ENCODE measurements at places on chromosomes 1 and 21.

- no peak for DNase-seq
These were observed 18.9 kb upstream of the SLC26A9 start for GRCh38 chr1:205961991-205962820.

- no peak for DNase-seq
These were observed 2.6 kb upstream of the TNFRSF9 start for GRCh38 chr1:7943251-7943650.

- DNase-seq = no peak
These were observed 67.8 kb downstream of the ACTL8 start for GRCh38 chr1:17822741-17823426.

- no peak for DNase-seq
These were observed 9.5 kb downstream of the CD5L start for GRCh38 chr1:157831968-157832626.

DNA sequence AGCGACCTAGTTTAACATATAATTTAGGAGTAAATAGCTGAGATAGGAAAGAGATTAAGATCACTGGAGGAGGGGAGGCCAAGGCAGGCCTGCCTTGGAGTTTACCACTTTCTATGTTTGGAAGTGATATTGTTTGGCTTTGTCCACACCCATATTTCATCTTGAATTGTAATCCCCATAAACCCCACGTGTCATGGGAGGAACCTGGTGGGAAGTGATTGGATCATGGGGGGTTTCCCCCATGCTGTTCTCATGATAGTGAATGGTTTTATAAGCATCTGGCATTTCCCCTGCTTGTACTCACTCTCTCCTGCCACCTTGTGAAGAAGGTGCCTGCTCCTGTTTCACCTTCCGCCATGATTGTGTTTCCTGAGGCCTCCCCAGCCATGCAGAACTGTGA is 58.3 kb upstream of the ARTN start:
- no peak for DNase-seq

DNA sequence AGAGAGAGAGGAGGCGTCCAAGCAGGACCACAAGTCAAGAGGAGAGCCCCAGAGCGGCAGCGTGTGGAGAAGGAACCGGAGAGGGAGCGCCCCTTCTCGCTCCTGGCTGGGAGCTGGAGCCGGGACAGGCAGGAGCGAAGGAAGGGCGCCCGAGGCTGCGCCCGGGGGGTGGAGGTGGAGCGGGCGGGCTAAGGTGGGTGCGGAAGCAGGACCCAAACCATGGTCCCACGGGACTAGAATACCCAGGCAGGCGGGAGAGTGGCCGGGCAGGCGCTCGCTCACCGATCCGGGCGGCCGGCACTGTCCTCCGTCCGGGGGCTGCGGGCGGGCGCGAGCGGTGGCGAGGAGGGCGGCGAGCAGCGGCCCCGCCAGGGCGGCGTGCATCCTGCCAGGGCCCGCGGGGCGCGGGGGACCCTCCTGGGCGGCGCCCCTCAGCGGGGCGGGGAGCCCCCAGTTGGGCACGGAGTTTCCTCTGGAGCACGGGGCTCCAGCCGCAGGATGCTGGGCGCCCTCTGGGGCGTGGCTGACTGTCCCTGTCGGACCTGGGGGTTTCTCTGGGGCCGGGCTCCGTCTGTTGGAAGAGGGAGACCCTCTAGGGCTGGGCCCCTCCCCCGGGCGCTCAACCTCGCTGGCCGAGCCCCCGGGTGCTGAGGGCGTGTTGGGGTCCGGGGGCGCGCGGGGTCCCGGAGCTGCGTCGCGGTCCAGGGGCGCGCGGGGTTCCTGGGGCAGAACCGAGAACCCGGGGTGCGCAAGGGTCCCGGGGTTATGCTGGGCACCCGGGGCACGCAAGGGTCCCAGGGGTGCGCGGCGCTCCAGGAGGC is 569 bp downstream of the TRABD2B start:
- no peak for DNase-seq

DNA sequence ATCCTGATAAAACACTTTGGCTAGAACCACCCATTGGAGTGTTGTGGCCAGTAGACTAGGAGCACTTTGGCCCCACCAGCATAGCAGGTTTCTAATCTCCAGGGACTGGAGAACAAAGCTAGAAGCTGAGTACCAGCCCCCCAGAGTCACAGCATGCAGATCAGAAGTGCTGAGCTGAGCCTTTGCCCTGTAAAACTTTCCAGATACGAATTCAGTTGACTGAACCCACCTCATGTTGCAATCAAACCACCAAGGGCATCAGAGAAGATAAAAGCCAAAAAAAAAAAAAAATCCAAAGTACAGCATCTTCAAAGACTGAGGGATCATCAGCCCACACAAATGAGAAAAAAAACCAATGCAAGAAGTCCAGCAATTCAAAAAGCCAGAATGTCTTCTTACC is 8.7 kb upstream of the CD53 start:
- DNase-seq = no peak

DNA sequence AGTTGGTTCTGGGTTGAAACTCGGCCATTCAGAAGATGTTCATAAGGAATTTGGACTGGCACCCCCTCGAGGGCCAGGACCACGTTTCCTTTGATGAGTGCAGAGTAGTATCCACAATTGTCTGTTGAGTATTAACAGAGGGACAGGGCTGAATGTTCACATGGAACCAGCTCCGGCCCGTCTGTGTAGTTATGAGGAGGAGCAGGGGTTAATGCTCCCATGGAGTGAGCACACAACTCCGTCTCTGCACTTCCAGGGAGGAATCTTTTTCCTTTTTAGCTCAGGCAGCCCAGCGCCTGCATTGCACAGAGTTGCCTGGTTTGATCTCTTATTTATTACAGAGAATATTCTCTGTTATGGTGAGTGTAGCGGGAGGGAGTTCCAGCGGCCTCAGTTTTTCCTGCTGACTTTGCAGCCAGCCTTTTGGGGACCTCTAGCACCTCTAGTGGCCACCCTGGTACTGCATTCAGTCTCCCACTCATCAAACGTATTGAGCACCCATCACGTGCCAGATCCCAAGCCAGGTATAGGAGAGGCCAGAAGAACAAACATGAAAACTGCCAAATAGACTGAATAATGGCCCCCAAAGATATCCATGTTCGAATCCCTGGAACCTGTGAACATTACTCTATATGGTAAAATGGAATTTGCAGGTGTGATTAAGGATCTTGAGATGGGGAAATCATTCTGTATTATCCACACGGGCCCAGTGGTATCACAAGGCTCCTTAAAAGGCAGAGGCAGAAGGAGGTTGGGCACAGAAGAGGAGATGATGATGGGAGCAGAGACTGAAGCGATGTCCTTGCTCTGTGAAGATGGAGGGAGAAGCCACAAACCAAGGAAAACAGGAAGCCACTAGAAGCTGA is 167.7 kb upstream of the CSF3R start:
- DNase-seq = peak; percentile 15

- DNase-seq = no peak
These were observed 148.3 kb downstream of the C1orf94 start for GRCh38 chr1:34324879-34325440.

DNA sequence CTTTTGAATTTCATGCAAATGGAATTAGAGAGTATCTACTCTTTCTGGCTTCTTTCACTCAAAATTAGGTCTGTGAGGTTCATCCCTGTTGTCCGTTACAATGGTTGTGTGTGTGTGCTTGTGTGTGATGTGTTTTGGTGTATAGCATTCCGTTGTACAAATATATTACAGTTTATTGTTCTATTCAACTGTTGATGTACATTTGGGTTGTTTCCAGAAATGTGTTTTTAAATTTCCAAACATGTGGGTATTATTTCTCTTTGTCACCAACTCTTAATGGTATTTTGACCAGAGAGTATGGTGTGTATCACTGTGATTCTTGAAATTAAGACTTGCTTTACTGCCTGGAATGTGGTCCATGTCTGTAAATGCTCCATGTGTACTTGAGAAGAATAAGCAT is 16.8 kb upstream of the HCRTR1 start:
- no peak for DNase-seq

- no peak for DNase-seq
These were observed 4.5 kb upstream of the KLF17 start for GRCh38 chr1:44114098-44114497.

- DNase-seq = no peak
These were observed 372.1 kb upstream of the B3GALT2 start for GRCh38 chr1:193558491-193559028.

- no peak for DNase-seq
These were observed 71.7 kb downstream of the NRIP1 start for GRCh38 chr21:14993115-14993514.

- DNase-seq = no peak
These were observed 641.8 kb downstream of the MATN1 start for GRCh38 chr1:30081379-30082102.

- DNase-seq = no peak
These were observed 53.8 kb downstream of the SERBP1 start for GRCh38 chr1:67376381-67376780.

DNA sequence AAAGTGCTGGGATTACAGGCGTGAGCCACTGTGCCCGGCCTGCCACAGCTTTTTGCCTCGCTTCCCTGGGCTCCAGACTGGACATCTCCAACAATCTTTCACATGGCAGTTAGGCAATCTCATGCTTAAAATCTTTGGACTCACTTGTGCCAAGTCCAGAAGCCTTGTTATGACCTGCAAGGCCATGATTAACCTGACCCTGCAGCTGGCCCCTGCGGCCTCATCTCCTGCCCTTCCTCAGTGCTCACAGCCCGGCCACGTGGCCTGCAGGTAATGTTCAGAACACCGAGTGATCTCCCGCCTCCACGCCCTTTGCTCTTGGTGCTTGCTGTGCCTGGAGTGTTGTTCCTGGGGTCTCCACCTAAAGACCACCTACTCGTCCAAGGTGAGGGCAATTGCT is 24.9 kb downstream of the FAAH start:
- no peak for DNase-seq

- no peak for DNase-seq
These were observed 39.6 kb downstream of the MPZL1 start for GRCh38 chr1:167761400-167761799.

DNA sequence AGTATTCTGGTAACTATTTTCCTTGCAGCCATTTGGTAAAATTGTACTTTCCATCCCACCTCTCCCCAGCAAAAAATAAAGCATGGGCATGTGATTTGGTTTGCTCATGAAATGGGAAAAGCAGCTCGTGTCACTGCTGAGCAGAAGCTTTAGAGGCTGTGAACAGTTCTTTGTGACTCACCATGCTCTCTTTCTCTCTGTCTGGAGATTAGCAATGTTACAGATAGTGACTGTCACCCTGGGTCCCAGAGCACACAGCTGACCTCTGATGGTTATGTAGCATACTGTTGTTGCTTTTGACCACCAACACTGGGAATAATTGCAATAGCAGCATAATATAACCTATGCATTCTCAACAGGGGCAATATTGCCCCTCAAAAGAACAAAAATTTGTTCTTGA is 70.6 kb downstream of the RGS2 start:
- DNase-seq = no peak

DNA sequence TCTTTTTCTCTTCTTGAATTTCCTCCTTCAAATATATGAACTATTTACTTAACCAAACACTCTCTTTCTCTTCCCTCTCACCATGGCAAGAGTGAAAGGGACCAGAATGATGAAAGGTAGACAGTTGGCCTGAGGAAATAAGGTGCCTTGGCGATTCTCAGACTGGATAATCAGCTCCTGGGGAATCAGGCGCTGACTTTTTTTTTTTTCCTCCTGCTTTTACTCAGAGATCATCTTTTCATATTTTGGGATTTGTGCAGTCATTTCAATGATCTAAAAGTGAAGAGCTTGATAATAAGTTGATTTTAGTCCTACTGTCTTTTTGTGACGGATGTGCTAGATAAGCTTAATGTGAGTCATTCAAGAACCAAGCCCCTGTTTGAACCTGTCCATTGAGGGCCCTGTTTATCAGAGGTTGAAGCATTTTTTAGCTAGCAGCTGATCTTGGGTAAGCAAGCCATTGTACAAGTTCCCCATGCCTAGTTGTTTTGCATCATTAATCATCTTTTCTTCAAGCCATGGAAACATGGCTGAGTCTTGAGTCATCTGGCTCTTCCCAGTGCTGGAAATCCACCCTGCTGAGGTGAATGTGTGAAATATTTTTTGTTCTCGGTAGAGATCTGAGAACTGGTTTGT is 40.8 kb downstream of the ITSN1 start:
- DNase-seq = no peak

DNA sequence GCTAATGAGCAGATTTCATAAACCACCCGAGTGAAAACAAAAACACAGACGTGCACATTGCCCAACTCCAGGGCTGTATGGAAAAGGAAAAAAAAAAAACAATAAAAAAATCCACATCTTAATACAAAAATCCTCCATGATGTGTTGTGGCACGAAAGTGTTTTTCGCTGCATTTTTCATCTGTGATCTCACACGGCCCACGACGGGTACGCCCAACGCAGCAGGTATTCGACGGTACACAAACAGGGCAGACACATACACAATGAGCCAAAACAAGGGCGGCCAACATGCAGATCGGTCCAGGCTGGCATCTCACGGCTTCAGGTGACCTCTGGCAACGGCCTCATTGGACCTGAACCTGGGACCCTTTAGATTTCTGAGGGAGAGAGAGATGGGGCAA is 31.1 kb downstream of the CASZ1 start:
- DNase-seq = no peak

GRCh38 chr1:30444850-30445249 is 278.5 kb downstream of the MATN1 start:
- no peak for DNase-seq

DNA sequence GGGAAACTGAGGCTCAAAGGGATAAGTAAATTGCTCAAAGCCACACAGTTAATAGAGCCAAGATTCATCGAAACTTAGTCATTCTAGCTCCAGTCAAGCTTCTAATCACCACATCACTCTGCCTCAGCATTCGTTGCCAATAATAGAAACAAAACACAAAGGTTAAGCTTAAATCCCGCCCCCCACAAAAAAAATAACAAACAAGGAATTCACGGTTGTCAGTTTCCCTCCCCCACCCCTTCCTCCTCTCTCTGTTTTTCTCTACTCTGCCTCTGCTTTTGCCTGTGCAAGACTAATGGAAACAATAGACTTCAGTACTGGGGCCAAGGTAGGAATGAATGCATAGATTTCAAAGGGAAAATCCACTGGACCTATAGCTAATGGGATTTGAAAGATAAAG is 70.7 kb upstream of the ZNF644 start:
- DNase-seq = no peak

- no peak for DNase-seq
These were observed 31.9 kb upstream of the IL19 start for GRCh38 chr1:206738370-206739366.

- DNase-seq = no peak
These were observed 202.0 kb downstream of the FMN2 start for GRCh38 chr1:240293706-240294105.

GRCh38 chr1:156402331-156403020 is 33.5 kb downstream of the RHBG start:
- no peak for DNase-seq

DNA sequence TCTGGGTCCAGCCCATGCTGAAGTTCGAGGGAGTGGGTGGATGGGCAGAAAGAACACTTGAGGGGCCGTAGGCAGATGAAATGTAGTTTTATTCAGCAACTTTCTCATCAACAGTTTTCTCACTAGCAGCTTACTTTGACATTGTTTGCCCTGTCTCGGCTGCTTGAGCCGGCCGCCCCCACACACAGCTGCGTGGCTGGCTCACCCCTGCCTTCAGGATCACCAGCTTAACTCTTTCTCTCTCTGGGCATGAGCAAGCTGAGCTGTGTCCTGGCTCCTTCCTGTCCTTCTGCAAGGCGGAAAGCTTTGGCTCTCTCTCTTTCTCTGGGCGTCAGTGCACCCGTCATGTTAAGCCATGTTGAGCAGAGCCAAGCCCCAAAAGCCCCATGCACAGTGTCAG is 104.4 kb upstream of the GNG12 start:
- no peak for DNase-seq

Measured in GM18507 (cell line).